ENCODE measurements at places on chromosomes 5 and 9. TPM values are rescaled to one million over a fixed set of nuclear protein-coding genes. Genes with fewer than 3 reads are reported as not detected.

DNA sequence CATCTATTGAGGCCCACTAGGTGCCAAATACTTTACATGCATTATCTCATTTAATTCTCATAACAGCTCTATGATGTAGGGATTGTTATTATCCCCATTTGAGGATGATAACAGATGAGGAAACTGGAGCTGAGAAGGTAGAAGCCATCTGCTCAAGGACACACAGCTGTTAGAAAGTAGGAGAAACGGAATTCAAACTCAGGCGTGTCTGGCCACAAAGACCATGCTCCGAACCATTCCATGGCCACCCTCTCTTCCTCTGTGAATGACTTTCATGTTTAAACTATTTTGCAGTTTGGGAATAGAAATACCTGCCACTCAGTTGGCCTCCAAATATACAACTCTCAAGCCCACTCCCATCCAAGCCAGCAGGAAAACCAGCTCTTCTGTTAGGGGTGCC is 87.6 kb upstream of the ANKRD55 start:
- DNase-seq: no peak

DNA sequence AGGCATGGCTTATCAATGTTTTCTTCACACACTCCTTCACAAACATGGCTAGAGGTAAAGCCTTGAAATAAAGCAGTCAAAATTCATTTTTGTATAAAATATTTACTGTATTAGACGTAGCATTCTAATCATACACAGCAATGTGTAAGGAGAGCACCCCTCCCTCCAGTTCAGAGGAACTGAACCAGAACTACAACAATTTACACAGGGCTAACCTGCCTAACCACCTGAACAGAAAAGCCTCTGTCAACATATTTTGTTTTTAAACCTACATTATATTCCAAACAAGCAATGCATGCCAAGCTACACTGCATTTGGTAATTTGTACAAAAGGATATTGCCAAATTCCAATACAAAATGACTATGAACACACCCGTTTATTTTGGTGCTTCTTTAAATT is 41.6 kb downstream of the MLLT3 start:
- DNase-seq: no peak

- no peak for DNase-seq
Measured at GRCh38 chr5:68834491-68834981, 259.3 kb upstream of the SLC30A5 start.

DNA sequence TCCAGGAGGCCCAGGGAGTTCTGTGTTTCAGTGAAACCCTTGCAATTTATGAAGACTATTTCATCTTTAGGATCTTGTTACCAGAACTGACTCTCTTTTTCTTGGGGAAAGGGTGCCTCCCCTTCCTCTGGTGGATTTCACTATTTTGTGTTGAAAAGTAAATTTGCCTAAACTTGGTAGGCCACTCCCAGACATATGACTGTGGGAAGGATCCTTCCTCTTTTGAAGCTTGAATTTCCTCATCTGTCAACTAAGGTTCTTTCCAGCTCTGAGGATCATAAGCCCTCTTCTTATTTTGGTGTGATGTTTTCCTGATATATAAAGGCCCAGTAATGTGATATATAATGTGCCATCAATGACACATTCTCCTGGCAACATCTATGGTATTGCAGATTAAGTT is 59.1 kb upstream of the ZFAND5 start:
- DNase-seq: no peak

DNA sequence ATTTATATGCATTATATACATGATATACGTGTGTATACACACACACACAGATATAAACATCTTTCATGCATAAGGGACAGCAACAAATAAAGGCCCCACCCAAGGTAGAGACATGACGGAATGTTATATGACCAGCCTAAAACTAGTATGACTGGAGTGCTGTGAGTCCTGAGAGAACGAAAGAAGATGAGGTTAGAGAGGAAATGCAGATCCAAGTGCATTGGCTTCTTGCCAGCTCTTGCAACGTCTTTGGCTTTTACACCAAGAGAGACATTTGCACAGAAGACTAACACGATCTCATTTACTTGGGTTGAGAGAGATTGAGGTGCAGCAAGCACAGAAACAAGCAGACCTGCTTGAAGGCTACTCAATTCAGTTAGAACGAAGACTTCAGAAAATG is 23.0 kb downstream of the CDH10 start:
- no peak for DNase-seq

DNA sequence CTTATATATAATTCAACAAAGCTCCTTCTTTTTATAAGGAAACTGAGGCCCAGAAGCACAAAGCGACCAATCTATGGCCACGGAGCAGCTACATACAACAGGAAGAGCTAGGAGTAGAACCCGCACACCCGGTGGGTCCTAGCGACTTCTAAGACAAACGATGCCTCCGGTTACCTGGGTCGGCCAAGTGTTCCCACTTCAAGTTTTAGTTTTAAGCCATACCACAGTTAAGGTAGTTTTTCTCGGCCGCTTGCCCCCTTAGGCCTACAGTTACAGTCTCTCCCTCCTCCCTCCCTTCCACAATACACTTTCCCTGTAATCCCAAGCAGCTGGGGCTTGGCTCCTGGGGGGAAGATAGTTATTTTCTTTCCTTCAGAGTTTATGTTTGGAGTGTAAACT is 533 bp downstream of the SREK1IP1 start:
- DNase-seq: no peak

GRCh38 chr5:88872971-88873370 is 10.0 kb downstream of the MEF2C start:
- no peak for DNase-seq

PCDHGA8 gene
- total RNA-seq: 8.0 TPM

Data from occipital lobe (tissue), 3 donors.